ENCODE measurements at places on chromosomes 2 and 18.

DNA sequence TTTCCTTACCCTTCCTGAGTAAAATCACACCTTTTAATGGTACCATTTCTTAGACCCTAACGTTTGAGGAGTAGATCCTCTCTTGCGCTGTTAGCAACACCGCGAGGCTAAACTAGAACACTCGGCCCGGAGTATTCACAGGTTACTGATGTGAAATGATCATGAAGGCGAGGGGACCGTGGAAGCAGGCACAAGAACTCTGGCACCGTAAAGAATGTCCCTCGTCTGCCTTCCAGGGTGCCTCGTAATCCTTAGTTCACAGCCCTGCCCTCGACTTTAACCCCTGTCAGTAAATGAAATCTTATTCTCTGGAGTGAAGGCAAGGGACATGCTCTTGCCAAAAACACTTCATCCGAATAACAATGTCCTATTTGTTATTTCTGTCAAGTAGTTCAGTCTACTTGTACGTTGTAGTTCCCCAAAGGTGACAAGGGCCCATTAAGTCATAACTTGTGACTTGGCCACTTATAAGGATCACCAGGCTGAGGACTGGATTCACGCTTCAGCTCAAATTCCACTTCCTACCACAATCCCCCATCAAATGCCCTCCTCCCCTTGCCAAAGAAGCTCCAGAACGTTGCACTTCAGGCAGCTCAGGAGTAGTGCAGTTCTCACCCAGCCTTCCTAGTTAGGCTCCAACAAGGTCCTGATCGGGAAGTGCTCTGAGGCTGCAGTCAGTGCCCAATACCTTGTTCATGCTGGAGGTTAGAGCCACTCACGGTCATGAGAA is 43.3 kb upstream of the ITM2C start:
- no peak for DNase-seq

GRCh38 chr2:206064077-206064476 is 21.9 kb downstream of the INO80D start:
- no peak for DNase-seq

- no peak for DNase-seq
Observed at GRCh38 chr18:10040287-10041011, 126.6 kb downstream of the VAPA start.

GRCh38 chr2:238866656-238867277 is 18.9 kb downstream of the TWIST2 start:
- no peak for DNase-seq

DNA sequence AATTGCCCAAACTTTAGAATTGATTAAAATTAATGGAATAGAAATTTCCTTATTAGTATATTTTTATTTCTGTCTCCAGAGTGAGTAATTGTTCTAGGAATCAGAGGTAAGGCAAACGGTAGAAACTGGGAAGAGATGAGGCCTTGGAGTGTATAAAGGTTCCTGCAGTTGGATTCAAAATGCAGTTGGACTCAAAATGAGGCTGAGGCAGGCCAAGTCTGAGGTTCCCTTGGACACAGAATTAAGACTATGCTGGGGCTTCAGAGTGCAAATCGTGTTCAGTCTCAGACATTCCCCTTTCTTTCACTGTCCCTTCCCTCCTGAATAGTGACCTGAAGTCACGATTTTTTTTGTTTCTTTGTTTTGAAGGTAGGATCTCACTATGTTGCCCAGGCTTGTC is 746.9 kb upstream of the NRXN1 start:
- no peak for DNase-seq

DNA sequence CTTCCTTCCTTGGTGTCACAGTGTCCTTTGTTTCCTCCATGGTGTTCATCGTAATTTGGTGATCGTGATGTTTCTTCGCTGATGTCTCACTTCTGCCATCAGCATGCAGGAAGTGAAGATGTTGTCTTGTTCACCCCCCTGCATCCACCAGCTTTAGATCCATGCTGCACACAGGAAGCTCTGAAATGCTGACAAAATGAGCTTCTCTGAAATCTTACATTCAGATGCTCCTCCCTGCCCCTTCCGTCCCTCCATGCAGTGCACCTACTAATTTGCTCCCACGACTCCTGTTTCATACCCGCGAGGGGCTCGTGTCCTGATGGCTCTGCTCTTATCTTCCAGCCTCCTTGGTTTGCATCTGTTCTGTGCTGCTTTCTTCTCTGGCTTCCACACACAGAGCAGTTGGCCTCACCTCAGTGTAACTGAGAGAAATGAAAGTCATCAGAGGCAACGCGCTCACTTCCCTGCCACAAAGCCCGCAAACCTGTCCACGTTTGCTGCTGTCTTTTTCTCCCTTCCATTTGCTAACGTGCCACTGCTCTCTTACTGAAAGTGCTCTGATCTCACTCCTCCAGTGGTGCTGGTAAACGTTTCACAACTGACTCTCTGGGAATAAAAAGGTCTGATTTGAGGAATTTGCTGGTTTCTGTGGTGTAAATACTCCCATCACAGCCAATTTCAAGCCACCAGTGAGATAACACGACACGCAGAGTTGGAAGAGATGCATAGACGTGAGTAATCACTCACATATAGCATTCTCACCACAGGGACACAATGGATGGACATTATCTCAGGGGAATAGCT is 41.0 kb upstream of the MGAT4A start:
- peak; percentile 35 for DNase-seq

GRCh38 chr2:11393711-11394236 is 49.3 kb upstream of the ROCK2 start:
- DNase-seq, result no peak

GRCh38 chr2:112658301-112658700 is 12.6 kb downstream of the SLC20A1 start:
- no peak for DNase-seq

DNA sequence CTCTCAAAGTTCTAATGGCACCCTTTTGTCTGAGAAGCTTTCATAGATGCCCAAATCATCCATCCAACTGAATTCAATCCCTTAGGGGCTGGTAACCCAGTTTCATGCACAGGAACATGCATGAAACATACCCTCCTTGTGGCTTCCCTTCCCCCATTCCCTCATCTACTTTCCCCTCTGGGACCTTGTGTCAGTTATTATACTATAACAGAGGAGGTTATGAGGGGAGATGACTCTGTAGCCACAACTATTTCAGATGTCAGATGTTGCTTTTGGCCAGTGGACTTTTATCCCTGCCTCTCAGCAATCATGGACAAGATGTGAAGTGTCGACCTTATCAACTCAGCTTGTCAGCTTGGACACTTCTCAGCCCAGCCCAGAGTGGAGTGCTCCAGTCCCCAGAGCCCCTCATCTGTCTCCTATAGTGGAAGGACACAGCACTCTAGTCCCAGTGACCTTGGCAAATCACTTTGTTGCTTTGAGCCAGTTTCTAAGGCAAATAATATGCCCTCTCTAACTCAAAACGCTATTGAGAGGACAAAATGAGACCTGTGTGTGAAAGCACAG is 8.4 kb downstream of the DHRS9 start:
- no peak for DNase-seq

- no peak for DNase-seq
Observed at GRCh38 chr2:26536371-26537068, 58.6 kb upstream of the OTOF start.

GRCh38 chr2:23485841-23486683 is 101.1 kb downstream of the KLHL29 start:
- no peak for DNase-seq

DNA sequence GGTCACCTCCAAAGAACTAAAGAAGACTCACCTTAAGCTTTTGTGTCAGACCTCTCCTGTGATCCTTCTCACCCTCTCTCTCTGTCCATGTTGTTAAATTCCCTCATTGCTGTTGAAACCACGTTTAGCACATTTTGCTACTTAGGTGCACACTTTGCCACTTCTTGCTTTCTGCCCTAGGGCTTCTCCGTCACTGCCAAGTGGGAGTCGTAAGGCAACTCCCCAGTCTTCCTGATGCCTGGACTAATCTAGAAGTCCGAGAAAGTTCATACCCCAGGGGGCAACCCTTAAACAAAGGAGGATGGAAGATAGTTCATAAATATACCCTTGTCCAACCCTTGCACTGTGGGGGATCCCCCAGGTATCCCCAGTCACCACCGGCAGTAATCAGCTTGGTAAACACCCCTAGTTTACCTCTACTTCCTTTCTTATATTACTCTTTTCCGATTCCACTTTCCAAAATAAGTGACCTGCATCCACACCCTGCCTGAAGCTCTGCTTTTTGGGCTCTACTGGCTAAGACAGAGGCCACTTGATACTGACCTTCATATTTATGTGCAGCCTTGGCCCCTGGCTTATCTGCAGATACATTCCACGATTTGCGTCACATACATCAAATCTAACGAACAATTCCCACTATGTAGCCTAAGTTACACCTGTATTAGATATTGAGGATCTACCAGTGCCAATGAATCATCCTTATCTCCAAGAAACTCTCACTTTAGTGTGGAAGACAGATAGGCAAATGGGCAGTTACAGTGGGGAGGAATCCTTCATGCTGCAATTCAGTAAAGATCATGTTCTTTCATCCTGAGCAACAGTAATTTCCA is 776.2 kb downstream of the RNF144A start:
- no peak for DNase-seq

GRCh38 chr18:28781616-28782362 is 604.9 kb upstream of the CDH2 start:
- no peak for DNase-seq

GRCh38 chr2:40257340-40258134 is 194.4 kb downstream of the SLC8A1 start:
- no peak for DNase-seq

GRCh38 chr2:18339326-18339725 is 221.1 kb downstream of the RDH14 start:
- no peak for DNase-seq

DNA sequence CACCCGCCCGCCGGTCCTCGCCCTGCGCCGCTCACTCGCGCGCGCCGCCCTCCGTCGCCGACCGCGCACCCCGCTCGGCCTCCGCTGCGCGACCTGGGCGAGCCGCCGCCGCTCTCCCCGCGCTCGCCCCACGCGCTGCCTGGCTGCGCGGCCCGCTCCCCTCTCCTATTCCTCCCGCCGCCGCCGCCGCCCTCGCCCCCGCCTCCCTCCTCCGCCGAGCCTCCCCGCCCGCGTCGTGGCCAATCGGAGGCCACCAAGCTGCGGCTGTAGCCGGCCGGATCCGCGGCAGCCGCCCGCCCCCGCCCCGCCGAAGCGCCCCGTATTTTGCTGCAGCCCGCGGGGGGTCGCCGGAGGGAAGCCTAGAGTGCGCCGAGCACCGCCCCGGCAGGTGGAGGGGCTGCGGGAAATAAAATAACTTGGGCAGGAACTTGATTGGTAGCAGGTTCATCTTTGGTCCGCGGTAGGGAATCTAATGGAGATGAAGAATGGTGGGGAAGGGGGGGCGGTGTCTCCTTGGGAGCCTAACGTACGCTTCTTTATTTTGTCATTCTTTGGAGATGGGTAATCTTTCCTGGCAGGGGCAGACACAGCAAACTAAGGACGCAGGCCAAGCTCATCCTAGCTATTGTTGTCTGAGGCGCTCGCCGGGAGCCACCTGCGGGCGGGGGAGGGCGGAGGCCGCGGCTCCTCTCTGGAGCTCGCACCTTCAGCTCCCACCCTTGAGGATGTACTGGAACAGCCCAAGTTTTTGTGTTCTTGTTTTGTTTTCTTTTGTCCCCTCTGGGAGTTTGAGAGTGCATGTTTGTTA is 1.1 kb upstream of the CDH2 start:
- no peak for DNase-seq

- no peak for DNase-seq
Observed at GRCh38 chr2:160664603-160665140, 171.1 kb upstream of the RBMS1 start.

DNA sequence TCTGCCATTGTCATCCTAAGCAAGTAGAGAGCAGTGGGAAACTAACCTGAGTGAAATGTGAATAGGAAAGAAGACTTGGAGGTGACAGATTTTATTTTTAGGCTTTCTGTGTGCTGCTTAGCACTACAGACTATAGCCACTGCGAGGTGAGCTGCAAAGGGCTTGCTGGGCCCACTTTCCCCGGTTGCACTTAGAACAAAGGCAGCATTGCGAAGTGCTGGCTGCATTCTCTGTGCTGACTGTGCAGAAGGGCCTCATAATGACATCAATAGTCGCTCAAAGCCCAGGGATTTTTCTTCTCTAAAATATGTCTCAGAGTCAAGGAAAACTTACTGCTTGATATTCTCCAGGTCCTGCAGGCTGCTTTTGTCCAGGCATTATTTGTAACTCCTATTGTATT is 592.1 kb downstream of the TDRD15 start:
- DNase-seq, result no peak

DNA sequence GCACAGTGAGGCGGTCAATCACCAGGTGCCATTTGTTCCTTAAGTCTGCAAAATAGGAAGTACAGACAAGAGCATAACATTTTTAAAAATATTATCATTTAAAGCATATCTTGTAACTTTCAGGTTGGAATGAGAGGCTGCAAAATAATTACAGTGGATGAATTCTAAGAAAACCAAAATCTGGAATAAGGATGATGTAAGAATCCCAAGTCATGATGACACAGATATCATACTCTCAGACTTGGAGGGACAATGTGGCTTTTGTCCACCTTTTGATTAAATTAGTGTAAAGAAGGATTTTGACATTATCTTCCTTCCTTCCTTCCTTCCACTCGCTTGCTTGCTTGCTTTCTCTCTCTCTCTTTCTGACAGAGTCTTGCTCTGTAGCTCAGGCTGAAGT is 244.4 kb downstream of the NAPG start:
- DNase-seq, result no peak

DNA sequence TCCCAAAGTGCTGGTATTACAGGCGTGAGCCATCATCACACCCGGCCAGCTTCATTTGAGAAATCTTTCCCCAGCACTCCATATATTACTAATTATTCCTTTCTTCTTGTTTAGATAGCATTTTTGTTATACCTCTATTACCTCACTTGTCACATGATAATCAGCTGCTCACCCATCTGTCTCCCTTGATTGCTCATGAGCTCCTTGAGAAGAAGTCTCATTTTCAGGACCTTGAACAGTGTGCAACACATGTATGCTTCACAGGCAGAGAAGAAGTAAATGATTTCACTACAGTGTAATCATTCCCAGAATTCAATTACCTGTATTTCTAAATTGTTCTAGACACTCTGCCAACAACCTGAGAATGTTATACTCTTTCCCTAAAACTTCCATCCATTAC is 6.2 kb downstream of the PAIP2B start:
- DNase-seq, result no peak

DNA sequence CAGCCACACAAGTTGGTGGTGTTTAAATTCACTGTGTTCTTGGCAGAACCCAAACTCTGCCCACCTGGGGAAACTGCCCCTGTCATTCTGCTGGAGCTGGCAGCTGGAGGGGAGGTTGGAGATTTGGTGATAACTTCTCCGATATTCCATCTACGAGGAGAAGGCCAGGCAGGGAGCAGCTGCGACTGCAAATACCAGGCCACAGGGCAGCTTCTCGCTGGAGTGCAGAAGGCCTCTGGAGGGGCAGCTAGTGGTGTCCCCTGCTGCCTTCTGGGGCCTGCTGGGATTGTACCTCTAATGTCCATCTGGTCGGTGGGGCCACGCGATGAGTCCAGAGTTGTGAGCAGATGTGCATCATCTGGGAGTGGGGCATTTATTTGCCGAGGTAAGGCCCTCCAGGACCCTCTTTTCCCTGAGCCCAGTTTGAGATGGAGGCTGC is 98.9 kb downstream of the ACKR3 start:
- DNase-seq, result no peak

- peak; percentile 42 for DNase-seq
Observed at GRCh38 chr2:54704688-54705605, 18.5 kb upstream of the EML6 start.

- no peak for DNase-seq
Observed at GRCh38 chr2:101732199-101732598, 34.7 kb downstream of the MAP4K4 start.

- DNase-seq, result no peak
Observed at GRCh38 chr2:239143858-239144712, 256.7 kb downstream of the HDAC4 start.

GRCh38 chr2:156474401-156474800 is 38.2 kb downstream of the GPD2 start:
- no peak for DNase-seq

GRCh38 chr2:85400023-85400422 is 10.1 kb downstream of the CAPG start:
- DNase-seq, result no peak

All from CD8-positive, alpha-beta memory T cell (primary cell).